ENCODE measurements at places on chromosomes 11 and 22. TPM values are rescaled to one million over a fixed set of nuclear protein-coding genes. Genes with fewer than 3 reads are reported as not detected.

The LINC01488 gene
- not detected for total RNA-seq

The EXT2 gene
- 44.2 TPM for total RNA-seq

The RIC3 gene
- total RNA-seq, result 3.5 TPM

The PDE2A gene
- total RNA-seq, result 9.0 TPM

The MS4A1 gene
- 7.1 TPM for total RNA-seq

The GLB1L3 gene
- total RNA-seq, result 0.38 TPM

The CD248 gene
- 0.23 TPM for total RNA-seq

The OR52K1 gene
- total RNA-seq, result not detected

The ART5 gene
- not detected for total RNA-seq

GRCh38 chr11:94455861-94456260, 37.8 kb downstream of the MRE11 start:
- no peak overlapping the region for H3K27ac ChIP-seq
- no peaks in the 10 kb centered on the region for H3K4me1 ChIP-seq
- H3K4me3 ChIP-seq, result no peak overlapping the region
- peaks cover 28% of the 10 kb centered on the region for H3K36me3 ChIP-seq
- no peak for DNase-seq

DNA sequence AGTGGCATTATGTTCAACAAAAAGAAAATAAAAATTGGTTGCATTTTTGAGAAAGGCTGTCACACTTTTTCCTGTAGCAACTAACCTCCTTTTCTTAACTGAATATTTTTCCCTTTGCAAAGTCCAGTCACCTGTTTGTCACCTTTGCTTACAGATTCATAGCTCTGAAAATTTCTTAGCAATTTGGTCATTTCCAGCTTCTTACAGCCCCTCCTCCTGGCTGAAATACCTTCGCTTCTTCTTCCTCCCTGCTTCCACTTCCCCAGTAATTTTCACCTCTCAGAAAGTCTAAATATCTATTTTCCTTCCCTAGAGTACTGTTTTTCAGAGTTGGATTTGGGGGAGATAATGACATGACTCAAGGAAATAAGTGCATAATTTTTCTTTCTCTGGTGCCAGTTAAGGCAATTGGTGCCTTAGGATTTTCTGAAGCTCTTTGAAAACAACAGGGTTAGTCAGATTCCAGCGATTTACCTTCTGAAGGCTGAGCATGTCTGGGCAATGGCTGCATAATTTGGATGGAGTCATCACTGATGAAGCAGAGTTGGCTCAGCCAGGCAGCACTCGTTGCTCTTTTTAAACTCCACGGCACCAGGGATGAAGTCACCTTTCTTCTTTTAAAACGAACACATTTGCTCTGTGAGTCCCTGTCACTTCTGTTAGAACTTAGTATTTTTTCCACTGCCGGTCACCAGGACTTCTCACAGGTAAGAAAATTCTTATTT, 62.1 kb upstream of the AMOTL1 start:
- no peaks in the 10 kb centered on the region for H3K36me3 ChIP-seq
- no peaks in the 10 kb centered on the region for H3K27me3 ChIP-seq

- H3K4me3 ChIP-seq, result no peak overlapping the region
- peak overlapping the region; percentile 65 for H3K27ac ChIP-seq
- no peaks in the 10 kb centered on the region for H3K27me3 ChIP-seq
- no peaks in the 10 kb centered on the region for H3K36me3 ChIP-seq
- peaks cover 56% of the 10 kb centered on the region for H3K4me1 ChIP-seq
Measured at GRCh38 chr11:61022311-61023085, 51.0 kb downstream of the CD6 start.

- H3K27ac ChIP-seq, result no peak overlapping the region
- no peak overlapping the region for H3K4me3 ChIP-seq
- H3K27me3 ChIP-seq, result no peaks in the 10 kb centered on the region
- no peaks in the 10 kb centered on the region for H3K4me1 ChIP-seq
Measured at GRCh38 chr11:119626871-119627270, 102.1 kb downstream of the NECTIN1 start.

DNA sequence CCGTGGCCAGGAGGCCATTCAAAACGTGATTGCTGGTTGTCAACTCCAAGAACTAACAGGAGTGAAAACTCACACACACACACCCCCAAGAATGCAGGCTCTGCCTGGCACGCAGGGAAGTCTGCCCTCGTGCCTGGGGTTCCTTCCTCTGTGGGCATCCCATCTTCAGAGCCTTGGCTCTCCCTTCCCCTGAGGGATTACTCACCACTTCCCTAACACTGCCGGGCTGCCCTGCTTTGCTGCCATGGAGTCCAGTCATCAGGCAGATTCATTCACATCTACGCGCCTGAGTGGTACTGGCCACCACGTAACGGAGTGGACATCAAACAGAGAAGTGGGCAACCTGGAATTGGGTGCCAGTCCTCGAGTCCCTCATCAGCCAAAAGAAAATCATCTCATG, 120.7 kb upstream of the TMEM45B start:
- H3K27ac ChIP-seq, result no peak overlapping the region
- no peaks in the 10 kb centered on the region for H3K27me3 ChIP-seq
- H3K4me1 ChIP-seq, result peaks cover 12% of the 10 kb centered on the region
- H3K4me3 ChIP-seq, result no peak overlapping the region

DNA sequence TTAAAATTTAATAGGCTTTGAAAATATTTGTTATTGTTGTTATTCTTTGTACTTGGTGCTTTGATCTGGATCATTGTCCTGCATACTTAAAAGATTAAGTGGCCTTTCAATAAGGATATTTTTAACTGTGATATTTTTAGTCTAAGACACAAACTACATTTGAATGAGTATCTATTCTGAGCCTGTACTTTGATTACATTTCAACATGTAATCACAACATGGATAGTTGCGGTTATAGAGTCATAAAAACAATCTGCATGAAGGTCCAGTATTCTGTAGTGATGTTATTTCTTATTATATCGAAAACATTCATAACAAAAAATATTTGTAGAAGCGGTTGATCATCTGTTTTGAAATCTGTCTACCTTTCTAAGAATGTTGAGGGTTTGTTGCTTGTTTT, 58.6 kb downstream of the HIPK3 start:
- H3K27ac ChIP-seq, result no peak overlapping the region
- no peaks in the 10 kb centered on the region for H3K36me3 ChIP-seq
- no peak overlapping the region for H3K4me3 ChIP-seq

GRCh38 chr11:118928870-118929500, 3.3 kb upstream of the BCL9L start:
- no peaks in the 10 kb centered on the region for H3K27me3 ChIP-seq
- H3K4me1 ChIP-seq, result peaks cover 49% of the 10 kb centered on the region
- no peak for DNase-seq
- H3K36me3 ChIP-seq, result no peaks in the 10 kb centered on the region
- H3K27ac ChIP-seq, result peak overlapping the region; percentile 98
- H3K4me3 ChIP-seq, result peak overlapping the region; percentile 89

DNA sequence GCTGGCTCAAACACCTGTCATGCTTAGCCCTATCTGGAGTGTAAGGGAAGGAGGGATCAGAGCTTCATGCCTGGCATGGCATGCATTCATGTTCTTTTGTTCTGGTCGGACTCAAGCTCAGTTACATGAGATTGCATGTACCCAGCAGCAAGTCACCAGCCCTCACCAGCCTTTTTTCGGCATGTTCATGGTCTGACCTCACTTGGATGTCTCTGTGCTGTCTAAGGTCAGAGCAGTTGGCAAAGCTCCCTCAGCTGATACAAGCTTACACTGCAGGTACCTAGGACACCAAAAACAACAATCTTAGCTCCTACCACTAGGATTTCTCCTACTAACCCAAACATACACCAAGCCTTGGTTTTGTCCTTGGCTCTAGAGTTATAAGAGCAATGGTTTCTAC, 152.6 kb downstream of the BARX2 start:
- no peak for DNase-seq
- no peak overlapping the region for H3K27ac ChIP-seq
- H3K4me1 ChIP-seq, result no peaks in the 10 kb centered on the region
- no peak overlapping the region for H3K4me3 ChIP-seq

- H3K27me3 ChIP-seq, result no peaks in the 10 kb centered on the region
- H3K4me3 ChIP-seq, result no peak overlapping the region
- no peaks in the 10 kb centered on the region for H3K36me3 ChIP-seq
- no peaks in the 10 kb centered on the region for H3K4me1 ChIP-seq
- no peak overlapping the region for H3K27ac ChIP-seq
- no peak for DNase-seq
Measured at GRCh38 chr22:32701034-32701433, 100.5 kb upstream of the TIMP3 start.

DNA sequence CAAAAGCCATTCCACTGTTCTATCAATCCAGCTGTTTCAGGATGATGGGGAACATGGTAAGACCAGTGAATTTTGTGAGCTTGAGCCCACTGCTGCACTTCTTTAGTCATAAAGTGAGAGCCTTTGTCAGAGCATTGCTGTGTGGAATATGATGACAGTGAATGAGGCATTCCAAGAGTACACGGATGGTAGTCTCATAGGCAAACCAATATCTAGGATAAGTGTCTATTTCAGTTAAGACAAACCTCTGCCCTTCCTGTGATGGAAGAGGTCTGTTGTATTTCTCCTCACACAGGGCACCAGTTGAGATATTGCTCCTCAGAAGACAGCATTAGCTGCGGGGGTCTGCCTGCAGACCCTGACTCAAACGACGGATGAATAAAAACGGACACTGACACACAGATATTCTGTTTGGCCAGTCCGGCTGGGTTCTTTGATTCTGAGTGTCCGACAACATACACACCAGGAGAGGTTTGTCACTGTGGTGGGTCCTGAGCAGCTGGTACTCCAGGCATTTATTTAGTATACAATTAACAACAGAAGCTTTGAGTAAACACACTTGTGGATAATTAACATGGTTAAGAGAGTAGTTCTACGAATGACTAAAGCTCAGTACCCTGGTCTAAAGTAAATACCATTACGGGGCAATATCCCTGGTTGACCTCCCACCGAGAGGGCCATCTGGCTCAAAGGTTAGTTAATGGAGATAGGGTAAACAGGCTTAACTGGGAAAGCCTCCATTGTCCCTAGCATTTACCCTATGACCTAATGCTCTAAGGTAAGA, 121.7 kb downstream of the ZNF280B start:
- no peaks in the 10 kb centered on the region for H3K36me3 ChIP-seq
- no peaks in the 10 kb centered on the region for H3K4me1 ChIP-seq
- H3K27me3 ChIP-seq, result peaks cover 2% of the 10 kb centered on the region
- DNase-seq, result no peak
- no peak overlapping the region for H3K27ac ChIP-seq

DNA sequence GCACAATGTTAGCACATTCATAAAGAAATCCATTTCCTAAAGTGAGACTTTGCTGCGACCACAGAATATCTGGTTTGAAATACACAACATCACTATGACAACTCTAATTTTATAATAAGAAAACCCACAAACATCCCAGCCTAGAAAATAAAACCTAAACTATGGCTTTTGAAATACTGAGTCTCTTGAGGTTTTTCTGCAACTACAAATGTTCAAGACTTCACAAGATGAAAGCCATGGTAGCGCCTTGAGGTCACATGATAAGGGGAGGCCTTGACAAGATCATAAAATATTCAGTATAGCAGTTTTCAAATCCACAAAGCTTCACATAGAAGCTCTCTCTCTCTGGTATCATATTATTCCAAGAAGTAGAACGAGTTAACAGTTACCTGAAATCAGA, 126.8 kb downstream of the MPPED2 start:
- H3K27ac ChIP-seq, result no peak overlapping the region
- no peaks in the 10 kb centered on the region for H3K4me1 ChIP-seq
- no peaks in the 10 kb centered on the region for H3K36me3 ChIP-seq

- DNase-seq, result no peak
- no peaks in the 10 kb centered on the region for H3K36me3 ChIP-seq
- peaks cover 6% of the 10 kb centered on the region for H3K27me3 ChIP-seq
- no peak overlapping the region for H3K4me3 ChIP-seq
- H3K4me1 ChIP-seq, result no peaks in the 10 kb centered on the region
Measured at GRCh38 chr11:119919656-119920055, 190.7 kb upstream of the NECTIN1 start.

DNA sequence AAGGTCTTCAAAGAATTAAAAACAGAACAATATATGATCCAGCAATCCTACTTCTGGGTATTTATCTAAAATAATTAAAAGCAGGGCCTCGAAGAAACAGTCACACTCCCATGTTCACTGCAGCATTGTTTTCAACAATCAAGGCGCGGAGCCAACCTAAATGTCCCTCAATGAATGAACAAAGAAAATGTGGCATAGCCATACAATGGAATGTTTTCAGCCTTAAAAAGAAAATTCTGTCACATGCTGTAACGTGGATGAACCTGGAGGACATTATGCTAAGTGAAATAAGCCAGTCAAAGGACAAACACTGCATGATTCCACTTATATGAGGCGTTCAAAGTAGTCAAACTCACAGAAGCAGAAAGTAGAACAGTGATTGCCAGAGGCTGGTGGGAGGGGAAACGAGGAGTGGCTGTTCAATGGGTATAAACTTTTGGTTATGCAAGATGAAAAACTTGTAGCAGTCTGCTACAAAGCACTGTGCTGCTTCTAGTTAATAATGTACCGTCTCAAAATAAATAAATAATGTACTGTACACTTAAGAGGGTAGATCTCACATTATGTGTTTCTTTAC, 41.2 kb downstream of the SNX19 start:
- no peak for DNase-seq
- H3K4me3 ChIP-seq, result no peak overlapping the region
- H3K27me3 ChIP-seq, result no peaks in the 10 kb centered on the region
- no peak overlapping the region for H3K27ac ChIP-seq
- H3K36me3 ChIP-seq, result peaks cover 75% of the 10 kb centered on the region

GRCh38 chr11:69808667-69809086, 10.5 kb downstream of the FGF3 start:
- no peak overlapping the region for H3K4me3 ChIP-seq
- no peak for DNase-seq
- H3K27ac ChIP-seq, result no peak overlapping the region
- H3K27me3 ChIP-seq, result no peaks in the 10 kb centered on the region
- no peaks in the 10 kb centered on the region for H3K4me1 ChIP-seq

- H3K27me3 ChIP-seq, result no peaks in the 10 kb centered on the region
- no peaks in the 10 kb centered on the region for H3K4me1 ChIP-seq
- H3K36me3 ChIP-seq, result no peaks in the 10 kb centered on the region
- no peak overlapping the region for H3K4me3 ChIP-seq
- DNase-seq, result no peak
Measured at GRCh38 chr11:109267293-109268095, 154.5 kb upstream of the C11orf87 start.
